ENCODE measurements at places on chromosomes 11 and 22.
A peak's percentile ranks its signal among the peaks of the same experiment; 100 is the strongest.

DNA sequence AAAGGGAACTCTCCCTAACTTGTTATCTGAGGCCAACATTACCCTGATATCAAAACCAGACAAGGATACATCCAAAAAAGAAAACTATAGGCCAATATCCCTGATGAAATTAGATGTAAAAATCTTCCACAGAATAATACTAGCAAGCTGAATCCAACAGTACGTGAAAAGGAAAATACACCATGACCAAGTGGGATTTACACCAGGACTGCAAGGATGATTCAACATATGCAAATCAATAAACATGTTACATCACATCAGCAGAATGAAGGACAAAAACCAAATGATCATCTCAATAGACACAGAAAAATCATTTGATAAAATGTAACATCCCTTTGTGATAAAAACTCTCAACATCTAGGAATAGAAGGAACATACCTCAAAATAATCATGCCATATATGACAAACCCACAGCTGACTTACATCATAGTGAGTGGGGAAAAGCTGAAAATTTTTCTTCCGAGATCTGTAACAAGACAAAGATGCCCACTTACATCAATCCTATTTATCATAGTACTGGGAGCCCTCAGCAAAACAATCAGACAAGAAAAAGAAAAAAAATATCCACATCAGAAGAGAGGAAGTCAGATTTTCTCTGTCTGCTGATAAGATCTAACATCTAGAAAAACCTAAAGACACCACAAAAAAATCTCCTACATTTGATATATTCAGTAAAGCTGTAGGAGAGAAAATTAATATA lies 703.3 kb upstream of the ANO5 start:
- DNase-seq = no peak

DNA sequence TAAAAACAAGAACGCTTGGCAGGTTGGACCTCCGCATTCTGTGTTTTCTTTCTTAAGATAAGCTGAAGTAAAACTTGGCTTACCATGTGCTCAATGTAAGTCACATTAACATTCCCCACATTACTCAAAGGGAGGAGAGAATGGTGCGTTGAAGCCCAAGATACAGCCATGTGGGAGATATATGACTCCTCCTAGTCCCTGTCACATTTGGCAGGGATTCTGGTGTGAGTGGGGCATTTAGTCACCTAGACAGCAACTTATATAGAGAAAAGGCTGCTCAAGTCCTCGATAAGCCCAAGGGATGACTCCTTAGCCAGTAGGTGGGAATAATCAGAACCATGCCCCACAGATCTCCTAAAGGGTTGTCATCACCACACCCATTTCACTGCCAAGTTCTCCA lies 4.6 kb downstream of the PRSS23 start:
- DNase-seq = no peak

DNA sequence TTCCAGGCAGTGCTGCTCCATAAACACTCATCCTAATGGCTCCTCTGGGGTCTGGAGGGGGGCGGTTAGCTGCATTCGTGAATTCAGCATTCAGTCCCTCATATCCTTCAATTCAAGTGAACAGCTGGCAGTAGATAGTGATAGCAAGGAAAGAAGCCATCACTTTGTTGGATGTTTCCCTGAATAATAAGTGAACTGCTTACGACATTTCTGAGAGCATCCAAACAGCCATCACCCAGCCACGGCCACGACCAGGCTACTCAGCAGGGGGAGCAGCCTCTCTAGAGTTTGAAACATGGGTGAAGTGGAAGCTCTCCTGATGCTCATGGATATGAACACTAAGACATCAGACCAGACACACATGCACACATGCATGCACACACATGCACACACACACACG lies 163.6 kb downstream of the NTM start:
- no peak for DNase-seq

- no peak for DNase-seq
Measured at GRCh38 chr11:104222464-104222863, 58.5 kb upstream of the PDGFD start.

DNA sequence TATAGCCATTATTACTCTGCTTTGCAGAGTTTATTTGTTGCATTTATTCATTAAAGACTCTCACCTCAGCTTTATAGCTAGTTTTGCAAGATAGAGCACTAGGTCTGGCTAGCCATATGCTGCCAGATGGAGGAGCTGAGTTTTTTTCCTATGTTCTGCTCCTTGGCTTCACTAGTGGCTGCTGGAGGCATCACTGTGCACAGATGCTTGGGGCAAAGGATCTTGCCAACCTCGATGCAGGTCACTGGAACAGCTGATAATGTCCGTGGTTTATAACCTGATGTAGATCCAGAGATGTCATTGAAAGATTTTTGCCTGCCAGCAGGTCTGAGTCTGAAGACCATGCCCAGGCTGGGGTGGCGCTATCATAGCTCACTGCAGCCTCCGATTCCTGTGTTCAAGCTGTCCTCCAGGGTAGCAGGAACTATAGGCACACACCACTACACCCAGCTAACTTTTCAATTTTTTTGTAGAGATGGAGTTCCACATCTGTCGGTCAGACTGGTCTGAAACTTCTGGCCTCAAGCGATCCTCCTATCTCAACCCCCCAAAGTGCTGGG lies 63.2 kb downstream of the PACS1 start:
- DNase-seq = no peak

DNA sequence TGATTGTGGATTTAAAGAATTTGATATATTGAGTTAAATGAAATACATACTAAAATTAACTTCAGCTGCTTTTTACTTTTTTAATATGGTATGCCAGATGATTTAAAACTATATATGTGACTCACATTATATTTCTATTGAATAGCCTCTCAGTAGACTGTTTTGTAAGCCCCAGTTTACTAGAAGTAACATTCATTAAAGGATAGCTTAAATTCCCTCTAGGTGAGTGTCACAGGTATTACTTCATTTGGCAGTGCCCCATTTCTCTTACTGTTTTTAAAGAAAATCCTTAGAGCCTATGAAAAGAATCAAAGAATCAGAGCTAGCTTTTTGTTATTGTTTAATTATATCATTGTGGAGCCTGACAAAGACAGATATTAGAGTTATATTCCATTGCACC lies 48.6 kb downstream of the ZC3H12C start:
- no peak for DNase-seq

GRCh38 chr11:46363031-46363407 lies 15.8 kb downstream of the DGKZ start:
- no peak for DNase-seq

DNA sequence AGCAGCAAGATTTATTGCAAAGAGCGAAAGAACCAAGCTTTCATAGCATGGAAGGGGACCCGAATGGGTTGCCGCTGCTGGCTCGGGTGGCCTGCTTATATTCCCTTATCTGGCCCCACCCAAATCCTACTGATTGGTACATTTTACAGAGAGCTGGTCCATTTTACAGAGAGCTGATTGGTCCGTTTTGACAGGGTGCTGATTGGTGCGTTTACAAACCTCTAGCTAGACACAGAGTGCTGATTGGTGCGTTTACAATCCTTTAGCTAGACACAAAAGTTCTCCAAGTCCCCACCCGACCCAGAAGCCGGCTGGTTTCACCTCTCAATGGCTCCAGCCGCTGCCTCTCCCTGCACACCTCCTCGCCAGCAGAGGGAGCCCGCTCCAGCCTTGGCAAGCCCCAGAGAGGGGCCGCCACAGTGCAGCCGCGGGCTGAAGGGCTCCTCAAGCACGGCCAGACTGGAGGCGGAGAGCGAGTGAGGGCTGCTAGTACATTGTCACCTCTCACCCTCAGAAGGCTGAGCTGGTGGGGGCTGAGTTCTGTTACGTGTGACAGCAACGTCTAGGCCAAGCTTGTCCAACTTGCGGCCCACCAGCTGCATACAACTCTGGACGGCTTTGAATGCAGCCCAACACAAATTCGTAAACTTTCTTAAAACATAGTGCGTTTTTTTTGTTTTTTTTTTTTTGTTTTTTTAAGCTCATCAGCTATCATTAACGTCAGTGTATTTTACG lies 8.7 kb downstream of the PTH start:
- peak; percentile 56 for DNase-seq

DNA sequence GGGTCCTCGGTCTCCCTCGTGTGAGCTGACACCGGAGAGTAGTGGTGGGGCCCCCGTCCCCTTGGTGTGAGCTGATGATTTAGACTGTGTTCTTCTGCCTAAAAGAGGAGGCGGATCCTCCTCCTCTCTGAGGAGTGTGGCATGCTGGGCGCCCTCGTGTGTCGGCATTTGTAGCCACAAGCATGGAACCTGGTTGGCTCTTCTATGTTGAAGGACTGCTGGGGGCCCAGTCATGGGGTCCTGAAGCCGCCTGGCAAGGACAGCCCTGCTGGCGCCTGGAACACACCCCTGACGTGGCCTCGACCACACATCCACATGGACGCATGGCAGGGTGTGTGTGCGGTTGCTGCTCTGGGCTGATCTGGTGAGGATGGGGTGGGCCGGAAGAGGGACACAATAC lies 50.2 kb downstream of the AP2A2 start:
- no peak for DNase-seq

GRCh38 chr22:47423266-47423665 lies 660.8 kb downstream of the TBC1D22A start:
- DNase-seq = no peak

DNA sequence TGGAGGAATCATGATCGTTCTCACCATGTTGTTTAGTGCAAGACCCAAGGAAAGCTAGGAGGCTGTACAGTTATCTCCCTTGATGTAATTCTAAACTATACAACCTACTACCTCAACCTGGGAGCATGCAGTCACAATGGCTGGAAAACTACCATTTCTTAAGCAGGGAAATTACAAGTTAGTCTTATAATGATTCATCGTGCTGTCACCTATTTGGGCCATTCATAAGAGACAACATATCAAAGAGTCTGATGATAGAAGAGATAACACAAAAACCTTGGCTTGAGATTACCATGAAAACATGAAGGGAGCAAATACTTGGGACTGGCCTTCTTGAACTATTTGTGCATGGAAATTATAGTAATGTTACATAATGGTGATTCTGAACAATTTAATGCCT lies 30.5 kb upstream of the BLID start:
- no peak for DNase-seq

DNA sequence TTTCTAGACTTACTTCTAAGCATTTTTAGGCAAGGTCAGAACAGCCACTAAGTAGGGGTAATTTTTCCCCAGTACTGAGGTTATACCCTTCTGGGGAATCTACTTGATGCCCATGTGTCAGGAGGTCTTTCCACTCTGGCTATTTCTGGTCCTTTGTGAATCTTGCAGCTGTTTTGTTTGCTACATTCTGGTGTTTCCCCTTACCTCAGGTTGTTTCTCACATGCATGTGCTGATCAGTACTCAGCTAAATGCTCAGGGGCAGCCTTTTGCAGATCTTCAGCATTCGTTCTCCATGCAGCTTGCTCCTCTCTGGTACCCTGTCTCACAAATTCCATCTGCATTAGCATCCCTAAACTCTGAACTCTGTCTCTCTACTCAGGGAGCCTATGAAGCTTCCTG lies 303.6 kb downstream of the SOX6 start:
- DNase-seq = no peak

DNA sequence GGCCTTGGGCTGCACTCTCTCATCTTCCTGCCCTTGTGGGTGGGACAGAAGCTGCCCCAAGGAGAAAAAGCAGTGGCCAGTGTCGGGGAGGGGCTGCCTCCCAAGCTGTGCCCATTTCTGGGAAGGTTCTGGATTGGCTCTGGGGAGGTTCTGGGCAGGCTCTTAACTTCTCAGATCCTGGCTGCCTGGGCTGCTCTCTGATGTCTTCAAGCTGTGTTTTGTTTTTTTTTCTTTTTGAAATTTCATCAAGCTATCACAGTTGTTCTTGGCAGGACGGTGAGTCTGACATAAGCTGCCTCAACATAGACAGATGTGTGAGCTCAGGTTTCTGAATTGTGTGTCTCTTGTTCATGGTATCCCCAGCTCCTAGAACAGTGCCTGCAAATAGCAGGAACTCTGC lies 1032.0 kb downstream of the BRD1 start:
- DNase-seq = no peak

DNA sequence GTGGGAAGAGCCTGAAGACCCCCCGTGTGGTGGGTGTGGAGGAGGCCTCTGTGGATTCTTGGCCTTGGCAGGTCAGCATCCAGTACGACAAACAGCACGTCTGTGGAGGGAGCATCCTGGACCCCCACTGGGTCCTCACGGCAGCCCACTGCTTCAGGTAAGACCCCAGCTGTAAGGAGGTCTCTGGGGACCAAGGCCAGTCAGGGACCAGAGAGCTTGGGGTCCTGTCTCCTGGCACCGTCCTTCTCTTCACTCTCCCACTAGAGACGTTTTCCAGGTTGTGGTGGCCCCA lies 24.9 kb upstream of the SMIM35 start:
- DNase-seq = no peak

DNA sequence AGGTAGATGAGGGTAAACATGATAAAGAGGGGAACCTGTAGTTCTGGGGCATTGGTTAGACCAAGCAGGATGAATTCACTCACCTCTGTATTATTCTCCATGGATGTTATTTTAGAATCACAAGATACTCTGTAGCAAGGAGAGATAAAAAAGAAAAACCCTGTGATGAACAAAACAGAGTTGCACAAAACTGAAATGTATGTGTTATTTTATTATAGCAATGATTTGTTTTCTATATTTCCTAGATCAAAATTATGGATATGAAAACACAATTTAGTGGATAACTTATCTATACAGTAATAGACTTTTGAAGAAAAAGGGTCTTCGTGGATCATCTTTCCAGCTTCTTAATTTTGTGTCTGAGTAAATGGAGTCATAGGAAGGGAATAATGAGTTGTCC lies at the start of gene OR5B17:
Gene OR5B17 (minus strand): TSS at position 101 of the 400 bp plus-strand sequence. CDS start 0 bp downstream, at position 101.
- DNase-seq = no peak

- DNase-seq = no peak
Measured at GRCh38 chr22:48423481-48423911, 1404.2 kb downstream of the BRD1 start.

DNA sequence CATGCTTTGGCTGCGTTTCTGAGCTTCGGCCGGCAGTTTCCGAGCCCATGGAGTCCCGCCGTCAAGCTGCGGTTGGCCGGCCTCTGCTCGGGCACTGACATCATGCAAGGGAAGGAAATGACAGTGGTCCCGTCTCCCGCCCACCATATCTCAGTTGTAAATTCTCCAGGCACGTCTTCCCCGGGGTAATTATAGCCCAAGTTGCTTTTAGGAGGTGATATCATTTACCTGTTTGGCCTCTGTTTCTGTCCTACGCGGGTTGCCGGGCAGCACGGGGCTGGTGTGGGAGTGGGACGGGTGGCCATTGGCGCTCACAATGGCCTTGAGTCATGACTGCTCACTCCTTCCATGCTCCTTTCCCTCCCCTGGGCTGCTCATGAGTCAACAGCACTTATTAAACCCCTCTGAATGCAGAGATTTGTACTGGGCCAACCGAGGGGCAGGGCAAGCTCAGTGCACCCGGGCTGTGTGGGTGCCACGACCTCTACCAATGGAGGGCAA lies 4.2 kb upstream of the ANO1 start:
- peak; percentile 34 for DNase-seq

GRCh38 chr22:34055525-34056200 lies 135.4 kb upstream of the LARGE1 start:
- peak; percentile 15 for DNase-seq
